ENCODE measurements at places on chromosomes 1 and 21.
A peak's percentile ranks its signal among the peaks of the same experiment; 100 is the strongest.

DNA sequence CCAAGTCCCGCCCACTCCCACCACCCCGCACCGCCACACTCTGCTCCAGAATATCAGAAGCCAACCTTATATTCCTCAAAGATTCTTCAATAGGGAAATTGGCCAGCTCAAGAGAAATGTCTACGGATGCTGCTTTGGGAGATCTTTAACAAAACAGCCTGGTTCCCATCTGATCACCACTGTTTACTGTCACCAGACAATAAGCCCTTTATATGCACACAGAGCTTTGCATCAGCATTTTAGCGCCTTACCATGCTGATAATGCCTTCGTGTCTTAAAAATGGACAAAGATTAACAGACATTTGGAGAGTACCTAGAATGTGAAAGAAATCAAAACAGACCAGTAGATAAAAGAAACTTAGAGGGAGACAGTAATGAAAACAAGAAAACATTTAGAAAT is 141.7 kb upstream of the SYT6 start:
- no peak for DNase-seq

DNA sequence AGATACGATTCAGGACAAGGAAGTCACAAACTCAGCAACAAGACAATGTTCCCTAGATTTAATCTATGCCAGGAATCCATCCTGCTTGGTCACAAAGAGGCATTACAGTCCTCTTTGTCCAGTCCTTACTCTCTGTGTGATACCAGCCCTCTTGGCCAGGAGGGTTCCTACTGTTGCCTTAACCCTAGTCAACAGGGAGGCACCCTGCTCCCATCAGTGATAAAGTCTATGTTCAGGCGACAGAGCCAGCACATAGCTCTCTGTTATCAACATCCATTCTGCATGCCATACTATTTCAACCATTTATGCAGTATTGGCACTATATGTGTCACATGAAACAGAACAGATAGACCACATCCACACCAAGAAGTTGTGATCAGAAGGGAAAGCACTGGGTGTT is 4.4 kb upstream of the NPL start:
- DNase-seq = no peak

DNA sequence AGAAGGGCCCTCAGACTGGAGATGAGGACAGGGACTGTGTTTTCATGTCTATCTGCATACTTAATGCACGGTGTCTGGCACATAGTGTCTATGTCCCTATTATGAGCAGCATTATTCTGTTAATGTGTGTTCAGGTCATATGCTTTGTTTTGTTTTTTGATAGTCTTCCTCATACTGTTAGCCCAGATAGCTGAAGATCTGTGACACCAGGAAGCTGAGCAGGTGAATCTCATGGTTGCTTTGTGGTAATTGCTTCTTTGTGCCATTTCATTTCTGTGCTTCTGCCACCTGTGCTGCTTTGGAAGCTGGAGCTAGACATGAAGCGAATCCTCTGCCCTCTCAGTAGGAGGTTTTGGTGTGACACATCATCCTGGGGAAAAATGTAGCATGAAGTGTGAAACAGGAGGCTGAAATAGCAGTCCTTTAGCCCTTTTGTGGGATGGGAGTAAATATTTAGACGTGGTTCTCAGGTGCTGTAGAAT is 15.8 kb downstream of the SMAP2 start:
- DNase-seq = peak; percentile 47

GRCh38 chr1:159556931-159557369 is 21.1 kb upstream of the OR10J5 start:
- DNase-seq = no peak

GRCh38 chr1:118479351-118479750 is 294.3 kb upstream of the SPAG17 start:
- no peak for DNase-seq

GRCh38 chr1:62327360-62328055 is 8.3 kb upstream of the KANK4 start:
- DNase-seq = no peak

GRCh38 chr1:247204177-247204647 is 32.4 kb upstream of the ZNF124 start:
- no peak for DNase-seq

DNA sequence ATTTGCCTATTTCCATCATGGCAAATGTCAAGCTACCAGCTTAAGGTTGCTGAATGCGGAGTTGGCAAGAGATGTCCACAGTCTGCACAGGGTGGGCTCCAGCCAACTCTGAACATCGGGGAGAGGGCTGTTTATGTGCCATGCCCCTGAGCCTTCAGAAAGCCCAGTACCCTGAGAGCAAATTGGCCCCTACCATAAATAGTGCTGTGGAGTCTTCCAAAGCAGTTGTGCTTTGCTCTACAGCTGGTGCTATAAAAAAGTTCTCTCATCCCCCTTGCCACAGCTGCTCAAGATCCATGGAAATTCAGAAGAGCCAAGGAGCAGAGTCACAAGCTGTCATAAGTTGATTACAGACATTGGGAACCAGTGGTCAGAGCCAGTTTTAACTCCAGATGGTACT is 85.6 kb upstream of the CLDN14 start:
- DNase-seq = no peak

- DNase-seq = no peak
Measured at GRCh38 chr1:245598524-245599305, 443.9 kb downstream of the KIF26B start.

- no peak for DNase-seq
Measured at GRCh38 chr1:58293388-58293787, 253.1 kb downstream of the OMA1 start.

- DNase-seq = no peak
Measured at GRCh38 chr1:185050823-185051451, 5.6 kb downstream of the RNF2 start.

DNA sequence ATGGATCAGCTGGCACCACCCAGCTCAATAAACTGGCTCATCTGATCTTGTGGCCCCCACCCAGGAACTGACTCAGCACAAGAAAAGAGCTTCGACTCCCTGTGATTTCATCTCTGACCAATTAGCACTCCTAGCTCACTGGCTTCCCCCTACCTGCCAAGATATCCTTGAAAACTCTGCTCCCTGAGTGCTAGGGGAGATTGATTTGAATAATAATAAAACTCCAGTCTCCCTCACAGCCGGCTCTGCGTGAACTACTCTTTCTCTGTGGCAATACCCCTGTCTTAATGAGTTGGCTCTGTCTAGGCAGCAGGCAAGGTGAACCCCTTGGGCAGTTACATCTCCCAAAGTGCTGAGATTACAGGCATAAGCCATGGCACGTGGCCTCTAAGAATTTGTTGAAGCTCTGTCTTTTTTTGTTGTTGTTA is 11.8 kb upstream of the RHBDL2 start:
- DNase-seq = no peak

GRCh38 chr21:39353295-39353694 is 4.4 kb upstream of the HMGN1 start:
- DNase-seq = no peak

GRCh38 chr1:19453741-19454201 is 31.6 kb downstream of the CAPZB start:
- no peak for DNase-seq

GRCh38 chr1:1047963-1048362 is 26.1 kb downstream of the RNF223 start:
- DNase-seq = no peak

- no peak for DNase-seq
Measured at GRCh38 chr1:162902416-162902815, 41.4 kb upstream of the CCDC190 start.

DNA sequence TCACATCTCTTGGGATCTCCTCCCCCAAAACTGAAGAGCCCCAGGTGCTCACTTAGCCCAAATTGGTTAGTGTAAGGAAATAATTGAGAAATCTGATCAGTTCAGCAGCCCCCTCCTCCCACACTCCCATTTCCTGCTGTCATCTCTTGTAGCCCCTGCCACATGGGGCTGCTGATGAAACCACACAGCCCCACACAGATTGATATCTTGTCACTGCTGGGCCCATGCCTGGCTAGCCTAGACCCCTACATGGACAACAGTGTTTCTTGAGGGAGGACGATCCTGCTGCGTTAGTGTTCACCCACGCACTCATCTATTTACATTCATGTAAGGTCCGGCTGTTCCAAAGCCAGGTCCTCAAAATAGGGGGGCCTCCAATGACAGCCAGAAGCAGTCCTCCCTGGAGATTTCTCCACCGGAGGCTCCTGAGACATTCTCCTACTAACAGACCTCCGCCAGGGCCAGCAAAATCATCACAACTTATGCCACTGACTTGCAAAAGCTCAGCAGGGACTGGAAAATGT is 23.9 kb upstream of the RXRG start:
- no peak for DNase-seq

Measured in CD4-positive, alpha-beta T cell treated with Interleukin-17A for 4 hours (primary cell).